CD4-positive, alpha-beta T cell treated with Interleukin-6 for 4 hours (primary cell): ENCODE measurements at places on chromosomes 7 and 10.

GRCh38 chr10:88515235-88515634 is 67.9 kb downstream of the RNLS start:
- no peak for DNase-seq

DNA sequence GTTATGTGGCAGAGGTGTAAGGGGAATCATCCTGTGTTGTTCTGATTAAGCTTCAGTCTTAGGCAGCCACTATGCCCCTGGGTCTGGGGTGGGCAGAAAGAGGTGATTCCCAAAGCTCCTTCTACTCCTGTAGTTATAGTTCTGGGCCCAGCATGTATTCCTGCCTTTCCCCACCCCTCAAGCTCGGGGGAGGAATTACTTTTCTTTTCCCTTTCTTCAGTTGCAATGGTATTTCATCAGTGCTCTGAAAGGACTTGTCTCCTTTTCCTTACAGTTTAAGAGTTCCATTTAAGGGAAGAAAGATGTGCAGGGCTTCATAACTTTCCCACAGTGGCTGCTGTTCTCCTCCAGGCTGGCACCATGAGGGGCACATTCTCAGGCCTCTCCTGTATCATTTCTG is 94.2 kb downstream of the MTPAP start:
- no peak for DNase-seq

DNA sequence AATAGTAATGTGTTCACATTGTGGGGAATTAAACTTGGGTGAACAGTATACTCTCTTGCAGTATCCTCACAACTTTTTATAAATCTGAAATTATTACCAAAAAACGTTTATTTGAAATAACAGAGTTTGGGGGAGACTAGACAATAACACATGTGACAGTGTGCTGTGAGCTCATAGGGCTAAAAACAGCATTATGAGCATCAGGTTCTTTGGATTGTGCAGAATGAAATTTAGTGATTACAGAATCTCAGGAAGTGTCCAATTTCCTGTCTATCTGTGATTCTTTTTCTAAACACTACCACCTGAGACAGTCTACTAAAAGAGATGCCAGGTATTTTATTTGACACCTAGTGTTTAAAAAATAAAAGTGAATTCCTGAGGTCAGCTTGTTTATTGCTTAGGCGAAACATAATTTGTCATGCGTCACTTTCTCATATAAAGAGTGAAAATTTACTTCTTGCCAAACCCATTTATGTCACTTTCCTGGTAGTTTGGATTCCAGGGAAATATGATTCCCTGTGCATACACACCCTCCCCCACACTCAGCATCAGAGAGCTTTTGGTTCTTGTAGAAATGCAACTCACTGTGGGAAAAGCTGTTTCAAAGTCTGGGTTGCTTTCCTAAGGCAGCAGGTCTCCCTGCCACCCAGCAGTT is 71.2 kb downstream of the AOAH start:
- no peak for DNase-seq

DNA sequence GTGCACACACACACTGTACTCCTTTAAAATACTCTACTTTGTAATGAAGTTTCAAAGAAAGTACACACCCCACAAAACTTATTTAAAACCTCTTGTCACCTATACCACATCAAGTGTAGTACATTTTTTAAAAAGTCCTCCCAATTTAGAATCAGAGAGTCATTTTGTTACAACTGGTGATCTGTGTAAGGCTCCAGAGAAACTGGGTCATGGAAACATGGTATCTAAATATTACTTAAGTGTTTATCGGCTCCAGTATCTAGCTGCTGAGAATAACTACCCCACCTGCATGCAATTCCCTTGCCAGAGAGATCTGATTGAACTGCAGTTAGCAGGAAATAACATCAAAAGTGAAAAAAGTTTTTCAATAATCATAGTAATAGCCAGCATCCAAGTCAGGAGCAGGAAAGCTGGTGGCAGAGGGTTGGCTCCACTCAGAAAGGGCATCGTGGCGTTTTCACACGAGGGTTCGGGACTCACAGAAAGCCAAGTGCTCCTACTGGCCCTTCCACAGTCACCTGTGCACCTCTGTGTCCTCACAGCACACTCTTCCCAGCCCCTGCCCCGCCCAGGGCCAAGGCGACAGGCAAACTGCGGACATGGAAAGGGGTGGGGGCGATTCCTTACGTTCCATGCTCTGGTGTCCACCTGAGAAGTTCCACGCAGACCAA is 6.5 kb downstream of the RGS10 start:
- no peak for DNase-seq

- DNase-seq, result no peak
Measured at GRCh38 chr7:132191418-132191817, 384.9 kb downstream of the PLXNA4 start.

GRCh38 chr10:14687340-14687739 is 87.4 kb downstream of the FAM107B start:
- no peak for DNase-seq
